Stimulated activated CD8-positive, alpha-beta memory T cell treated with anti-CD3 and anti-CD28 coated beads, Interleukin-2, amount 100 ng/mL, for 48 hours (primary cell): ENCODE measurements at places on chromosomes 1 and 21.
A peak's percentile ranks its signal among the peaks of the same experiment; 100 is the strongest.

DNA sequence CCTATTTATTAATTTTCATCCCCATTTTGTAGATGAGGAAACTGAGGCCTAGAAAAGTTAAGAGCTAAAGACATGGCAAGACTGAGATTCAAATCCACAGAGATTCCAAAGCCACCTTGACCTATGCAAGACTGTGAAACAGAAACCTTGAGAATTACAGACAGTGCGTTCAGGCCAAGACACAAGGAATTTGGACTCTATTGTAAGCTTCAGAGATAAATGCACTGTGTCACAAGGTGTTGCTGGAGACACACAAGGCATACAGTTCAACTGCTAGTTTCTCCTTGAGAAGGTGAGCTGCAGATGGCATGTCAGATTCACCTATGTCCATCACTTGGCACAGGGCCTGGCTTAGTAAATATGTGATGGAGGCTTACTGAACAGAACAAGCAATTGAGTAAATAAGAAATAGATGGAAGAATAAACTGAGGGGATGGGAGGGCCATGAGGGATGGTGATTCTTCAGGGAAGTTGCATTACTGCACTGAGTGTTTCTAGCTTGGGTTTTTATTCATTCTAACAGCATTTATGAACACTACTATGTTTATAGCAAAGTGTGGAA, 215.0 kb downstream of the DAB1 start:
- no peak for DNase-seq

GRCh38 chr1:7002728-7003127, 217.5 kb downstream of the CAMTA1 start:
- no peak for DNase-seq

DNA sequence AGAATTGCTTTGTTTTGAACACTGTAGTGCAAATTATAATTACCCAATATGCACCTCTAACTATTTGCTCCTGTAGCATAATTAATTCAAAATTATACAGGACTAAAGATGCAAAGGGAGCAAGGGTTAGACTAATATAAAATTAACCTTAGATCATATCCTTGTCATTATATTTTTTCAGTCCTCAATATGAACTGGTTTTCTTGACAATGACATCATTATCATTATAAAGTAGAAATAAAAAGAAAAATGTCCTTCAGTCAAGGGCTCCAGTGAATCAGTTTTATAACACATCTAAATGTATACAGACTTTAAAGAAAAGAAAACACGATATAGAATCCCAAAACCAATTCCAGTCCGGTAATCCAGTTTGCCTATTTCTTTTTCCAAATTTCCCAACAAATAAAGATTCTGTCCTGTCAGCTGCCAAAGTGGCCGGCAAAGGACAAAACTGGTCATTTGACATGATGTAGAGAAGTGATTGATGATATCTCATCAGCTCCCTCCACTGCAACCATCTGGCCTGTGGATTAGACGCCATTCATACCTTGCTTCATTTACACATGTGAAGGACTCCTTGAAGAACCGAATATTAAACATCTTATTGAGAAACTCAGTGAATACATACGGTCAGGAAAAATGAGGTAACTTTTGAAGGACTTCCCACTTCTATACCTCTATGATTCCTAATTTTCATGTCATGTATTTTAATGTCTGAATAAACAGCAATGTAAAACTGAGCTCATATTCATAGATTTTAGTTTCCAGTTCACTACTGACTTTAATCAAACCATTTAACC, 15.5 kb downstream of the DPYD start:
- DNase-seq, result no peak

DNA sequence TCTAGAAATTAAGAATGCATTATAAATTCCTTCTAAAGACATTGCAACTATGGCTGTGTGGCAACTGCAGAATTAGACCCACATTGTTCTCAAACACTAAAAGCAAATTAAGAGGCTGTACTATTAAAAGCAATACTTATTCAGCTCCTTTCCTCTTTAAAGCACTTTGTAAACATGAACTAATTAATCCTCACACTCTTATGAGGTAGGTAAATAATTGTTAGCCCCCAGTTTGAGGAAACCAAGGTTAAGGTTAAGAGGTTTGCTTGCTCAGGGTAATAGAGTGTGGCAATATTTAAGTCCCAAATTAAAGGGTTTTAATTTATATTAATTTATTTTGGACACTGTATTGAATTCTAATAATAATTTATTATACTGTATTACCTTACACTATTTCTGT, 553.8 kb downstream of the LRRIQ3 start:
- DNase-seq, result no peak

GRCh38 chr1:245279346-245279745, 124.6 kb downstream of the KIF26B start:
- no peak for DNase-seq

- no peak for DNase-seq
Measured at GRCh38 chr1:214476229-214476985, 75.0 kb downstream of the PTPN14 start.

GRCh38 chr1:10539411-10540043, 64.8 kb downstream of the PEX14 start:
- DNase-seq, result no peak

GRCh38 chr1:234844479-234845031, 234.6 kb upstream of the IRF2BP2 start:
- no peak for DNase-seq

GRCh38 chr1:246966502-246966901, 34.8 kb upstream of the AHCTF1 start:
- DNase-seq, result no peak

DNA sequence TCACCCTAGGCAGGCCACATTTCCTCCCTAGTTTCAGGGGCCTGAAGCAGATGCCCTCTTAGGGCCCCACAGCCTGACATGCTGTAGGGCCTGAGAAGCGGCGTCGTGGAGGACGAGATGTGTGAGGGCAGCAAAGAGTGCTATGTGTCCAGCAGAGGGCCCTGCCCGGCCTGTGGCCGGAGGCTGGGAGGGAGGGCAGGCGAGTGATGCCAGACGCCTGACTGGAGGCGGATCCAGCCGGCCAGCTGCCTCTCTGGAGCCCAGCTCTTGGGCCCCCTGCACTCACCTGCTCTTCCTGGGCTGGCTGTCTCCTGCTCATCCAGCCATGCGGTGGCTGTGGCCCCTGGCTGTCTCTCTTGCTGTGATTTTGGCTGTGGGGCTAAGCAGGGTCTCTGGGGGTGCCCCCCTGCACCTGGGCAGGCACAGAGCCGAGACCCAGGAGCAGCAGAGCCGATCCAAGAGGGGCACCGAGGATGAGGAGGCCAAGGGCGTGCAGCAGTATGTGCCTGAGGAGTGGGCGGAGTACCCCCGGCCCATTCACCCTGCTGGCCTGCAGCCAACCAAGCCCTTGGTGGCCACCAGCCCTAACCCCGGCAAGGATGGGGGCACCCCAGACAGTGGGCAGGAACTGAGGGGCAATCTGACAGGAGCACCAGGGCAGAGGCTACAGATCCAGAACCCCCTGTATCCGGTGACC, at the start of gene GPR37L1:
GPR37L1 (plus strand) TSS at position 279 of the 697 bp plus-strand sequence; CDS start at position 326, 47 bp downstream.
- no peak for DNase-seq

DNA sequence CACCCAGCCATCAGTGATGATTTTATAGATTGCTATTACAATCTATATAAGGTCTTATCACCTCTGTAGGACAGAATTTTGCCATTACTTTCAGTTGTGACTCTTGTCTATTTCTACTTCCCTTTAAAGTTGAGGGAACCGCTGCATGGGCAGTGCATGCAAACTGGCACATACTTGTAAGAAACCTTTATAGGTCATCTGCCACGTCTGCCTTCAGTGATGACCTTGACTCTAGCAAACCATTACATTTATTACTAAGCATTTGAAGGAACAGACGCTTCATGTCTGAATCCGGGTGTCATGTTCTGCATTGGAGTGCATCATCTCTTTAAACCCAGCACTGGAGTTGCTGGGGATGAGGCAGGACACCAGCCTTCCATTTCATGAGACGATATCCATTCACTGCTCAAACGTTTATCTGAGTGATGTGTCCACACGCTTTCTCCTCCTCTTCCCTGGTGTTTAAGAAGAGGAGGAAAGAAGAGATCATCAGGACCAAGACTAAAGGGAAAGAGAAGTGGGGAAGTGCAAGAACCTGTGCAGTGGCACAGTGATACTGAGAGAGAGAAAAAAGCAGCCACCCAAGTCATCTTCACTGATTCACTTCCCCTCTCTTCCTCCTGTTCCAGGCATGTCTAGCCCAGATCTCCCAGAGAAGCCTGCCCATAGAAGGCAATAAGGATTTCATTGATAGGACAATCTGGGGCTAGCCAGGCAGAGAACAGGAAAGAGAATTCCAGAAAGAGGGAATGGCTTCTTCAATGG, 14.1 kb downstream of the CCSAP start:
- DNase-seq, result no peak

GRCh38 chr1:83637586-83637985, 361.3 kb downstream of the TTLL7 start:
- DNase-seq, result no peak

GRCh38 chr1:161364332-161364731, 3.3 kb downstream of the CFAP126 start:
- no peak for DNase-seq

DNA sequence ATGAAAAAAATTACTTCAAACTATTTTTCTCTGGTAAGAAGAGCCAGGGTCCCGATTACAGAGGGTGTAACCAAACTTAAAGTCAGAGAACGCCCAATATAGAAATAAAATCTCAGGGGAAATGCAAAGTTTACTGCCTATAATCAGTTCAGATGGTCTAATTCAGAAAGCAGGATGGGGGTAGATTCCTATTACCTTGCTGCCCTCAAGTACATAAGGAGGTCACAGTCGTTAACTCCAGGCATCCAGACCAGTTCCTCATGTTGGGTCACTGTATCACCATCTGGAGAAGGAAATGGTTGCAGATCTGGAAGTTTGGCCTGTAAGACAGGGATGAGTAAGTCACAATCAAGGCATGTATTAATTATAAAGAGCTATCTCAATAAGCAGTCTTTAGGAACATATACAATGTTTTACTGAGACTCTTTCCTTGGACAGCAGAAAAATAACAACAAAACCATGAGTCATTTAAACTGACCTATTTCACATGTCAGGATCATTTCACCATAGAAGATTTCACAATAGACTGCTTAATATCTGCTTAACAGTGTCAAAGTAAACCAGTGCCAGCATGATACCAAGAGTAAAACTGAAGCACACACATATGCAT, 179.4 kb downstream of the SLC45A1 start:
- no peak for DNase-seq

DNA sequence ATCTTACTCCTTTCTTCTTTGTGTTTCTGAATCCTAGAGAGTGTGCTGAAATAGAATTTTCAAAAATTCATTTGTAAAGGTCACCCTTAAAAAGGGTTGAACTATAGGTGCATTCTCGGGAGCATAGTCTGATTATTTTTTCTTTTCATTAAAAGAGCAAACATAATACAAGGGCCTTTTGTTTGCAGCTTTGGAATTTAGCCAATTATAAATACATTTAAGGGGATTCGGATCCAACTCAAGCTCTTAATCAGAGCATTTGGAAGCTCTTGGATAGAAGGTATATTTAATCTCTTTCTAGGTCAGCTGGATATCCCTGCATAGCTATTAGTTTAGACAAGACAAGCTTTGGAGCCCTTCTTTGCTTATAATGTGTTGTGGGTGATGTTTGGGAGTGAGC, 321.7 kb downstream of the HHAT start:
- no peak for DNase-seq

GRCh38 chr1:173258479-173259264, 51.5 kb upstream of the TNFSF4 start:
- no peak for DNase-seq

DNA sequence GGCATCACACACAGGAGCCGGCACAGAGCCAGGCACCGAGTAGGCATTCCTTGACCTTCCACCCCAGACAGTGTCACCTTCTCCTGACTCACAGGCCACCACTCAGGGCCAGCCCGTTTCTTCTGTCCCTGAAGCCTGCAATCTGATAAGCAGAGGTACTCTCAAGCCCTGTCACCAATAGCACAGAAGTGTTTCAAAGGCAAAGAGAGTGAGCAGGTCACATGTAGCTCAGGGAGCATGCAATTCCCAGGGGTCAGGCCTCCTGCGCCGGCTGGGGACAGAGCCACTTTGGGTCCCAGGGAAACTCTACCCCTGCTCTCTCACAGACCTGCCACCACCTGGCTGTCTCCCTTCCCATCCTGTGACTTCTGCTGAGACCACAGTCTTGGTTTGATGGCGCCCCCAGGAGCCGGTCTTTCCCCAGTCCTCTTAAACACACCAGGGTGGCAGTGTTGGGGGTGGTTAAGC, 13.2 kb downstream of the CAPN9 start:
- no peak for DNase-seq

DNA sequence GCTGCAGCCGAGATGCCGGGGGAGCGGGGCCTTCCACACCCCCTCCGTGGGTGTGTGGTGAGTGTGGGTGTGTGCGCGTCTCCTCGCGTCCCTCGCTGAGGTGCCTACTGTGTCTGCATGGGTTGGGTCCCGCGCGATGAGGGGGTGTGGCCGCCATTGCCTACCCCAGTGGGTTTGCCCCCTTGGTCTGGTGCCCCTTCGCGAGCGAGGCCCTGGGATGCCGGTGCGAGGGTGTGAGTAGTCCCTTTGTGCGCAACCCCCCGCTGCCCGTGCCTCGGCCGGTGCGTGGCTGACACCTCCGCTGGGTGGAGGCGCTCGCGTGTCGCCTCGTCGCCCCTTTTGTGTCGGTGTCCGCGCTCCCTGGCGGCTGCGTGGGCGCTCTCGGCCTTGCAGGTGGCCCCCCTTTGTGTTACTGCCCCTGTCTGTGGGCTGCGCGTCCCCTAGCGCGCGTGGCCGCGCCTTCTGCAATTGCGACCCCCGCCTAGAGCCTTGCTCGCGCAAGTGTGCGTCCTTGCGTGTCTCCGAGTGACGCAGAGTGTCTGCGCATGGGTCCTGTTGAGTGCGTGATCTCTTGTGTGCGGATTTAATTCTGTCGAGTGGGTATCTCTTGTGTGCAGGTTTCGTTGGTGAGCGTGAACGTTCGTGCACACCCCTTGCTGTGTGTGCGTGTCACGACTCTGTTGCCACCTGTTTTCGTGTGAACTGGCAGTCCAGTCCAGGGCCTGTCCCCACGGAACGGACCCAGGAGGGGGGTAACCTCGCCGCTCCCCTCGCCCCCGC, 553 bp downstream of the TTC3 start:
- peak; percentile 27 for DNase-seq

- no peak for DNase-seq
Measured at GRCh38 chr21:45831991-45832740, 149.4 kb upstream of the COL6A1 start.

DNA sequence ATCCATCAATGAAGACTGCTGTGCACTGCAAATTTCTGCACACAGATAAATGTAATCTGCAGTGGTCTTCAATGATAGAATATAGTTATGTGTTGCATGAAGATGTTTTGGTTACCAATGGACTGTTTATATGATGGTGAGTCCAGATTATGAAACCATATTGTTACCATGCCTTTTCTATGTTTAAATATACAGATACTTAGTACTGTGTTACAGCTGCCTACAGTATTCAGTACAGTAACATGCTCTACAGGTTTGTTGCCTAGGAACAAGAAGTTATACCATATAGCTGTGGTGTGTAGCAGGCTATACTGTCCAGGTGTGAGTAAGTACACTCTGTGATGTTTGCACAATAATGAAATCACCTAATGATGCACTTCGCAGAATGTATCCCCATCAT, 40.8 kb downstream of the SORT1 start:
- DNase-seq, result no peak
